ENCODE measurements at places on chromosomes 2 and 18. TPM values are rescaled to one million over a fixed set of nuclear protein-coding genes. Genes with fewer than 3 reads are reported as not detected.

The PRKAG3 gene
- total RNA-seq, result 0.11 TPM

The CDH2 gene
- total RNA-seq, result 0.52 TPM

The KCNG2 gene
- total RNA-seq, result not detected

The TRPM8 gene
- total RNA-seq, result not detected

The ZNF892 gene
- 8.2 TPM for total RNA-seq

The KHK gene
- total RNA-seq, result 0.65 TPM

The MALL gene
- total RNA-seq, result 72.8 TPM

The MOB4 gene
- total RNA-seq, result 43.7 TPM
